Left lobe of liver (tissue), 2 donors: ENCODE measurements at places on chromosomes 11 and 22.

DNA sequence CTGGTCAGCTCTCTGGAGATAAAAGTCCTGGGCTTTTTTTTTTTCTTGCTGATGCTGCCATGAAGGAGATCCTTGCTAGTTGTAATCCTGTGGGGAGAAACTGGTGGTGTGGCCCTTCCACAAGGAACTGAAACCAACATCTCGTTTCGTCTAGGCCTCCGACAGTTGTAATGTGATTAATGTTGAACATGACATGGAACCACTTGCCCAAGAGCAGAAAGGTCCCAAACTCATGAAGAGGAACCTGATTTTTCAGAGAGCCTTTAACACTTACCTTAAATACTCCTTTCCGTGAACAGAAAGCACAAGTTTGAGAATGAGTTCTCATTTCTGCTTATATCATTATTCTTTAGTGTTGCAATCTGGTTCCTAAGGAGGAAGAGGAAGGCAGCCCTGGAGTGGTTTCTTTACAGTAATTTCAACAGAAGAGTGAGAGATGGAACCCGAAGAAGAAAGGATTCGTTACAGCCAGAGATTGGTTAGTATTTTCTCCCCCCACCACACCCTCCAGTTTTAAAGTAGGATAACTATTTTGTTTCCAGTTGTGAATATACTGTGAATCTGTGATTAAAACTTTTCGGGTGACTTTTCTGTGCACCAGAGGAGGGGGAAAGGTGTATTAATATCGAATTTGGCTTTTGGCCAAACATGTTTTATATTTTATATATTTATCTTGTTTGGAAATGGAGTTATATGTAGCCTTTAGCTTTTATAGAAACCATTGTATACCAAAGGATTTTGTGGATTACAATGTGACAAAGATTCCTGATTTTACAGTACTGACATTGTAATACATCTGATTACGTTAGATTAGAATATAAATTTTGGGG is 2.0 kb downstream of the KDM2A start:
- DNase-seq: no peak

GRCh38 chr11:78417888-78418583 is 416 bp upstream of the GAB2 start:
- DNase-seq: peak; percentile 82

DNA sequence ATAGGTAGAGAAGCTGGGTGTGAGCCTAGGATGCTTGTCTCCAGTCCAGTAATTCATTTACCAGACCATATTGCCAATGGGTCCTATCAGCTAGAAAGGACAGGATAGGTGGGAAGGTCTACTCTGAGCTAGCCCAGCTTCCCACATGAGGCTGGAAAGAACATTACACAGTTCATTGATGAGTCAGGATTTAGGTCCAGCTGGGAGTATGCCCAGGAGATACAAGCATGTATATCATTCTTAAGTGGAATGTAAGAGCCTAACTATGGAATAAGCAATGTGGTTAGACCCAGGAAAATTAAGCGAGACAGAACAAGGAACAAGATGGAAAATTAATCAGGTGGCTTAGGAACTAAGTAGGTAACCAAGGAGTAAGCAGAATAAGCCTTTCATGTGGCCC is 59.0 kb upstream of the TBCEL start:
- no peak for DNase-seq

DNA sequence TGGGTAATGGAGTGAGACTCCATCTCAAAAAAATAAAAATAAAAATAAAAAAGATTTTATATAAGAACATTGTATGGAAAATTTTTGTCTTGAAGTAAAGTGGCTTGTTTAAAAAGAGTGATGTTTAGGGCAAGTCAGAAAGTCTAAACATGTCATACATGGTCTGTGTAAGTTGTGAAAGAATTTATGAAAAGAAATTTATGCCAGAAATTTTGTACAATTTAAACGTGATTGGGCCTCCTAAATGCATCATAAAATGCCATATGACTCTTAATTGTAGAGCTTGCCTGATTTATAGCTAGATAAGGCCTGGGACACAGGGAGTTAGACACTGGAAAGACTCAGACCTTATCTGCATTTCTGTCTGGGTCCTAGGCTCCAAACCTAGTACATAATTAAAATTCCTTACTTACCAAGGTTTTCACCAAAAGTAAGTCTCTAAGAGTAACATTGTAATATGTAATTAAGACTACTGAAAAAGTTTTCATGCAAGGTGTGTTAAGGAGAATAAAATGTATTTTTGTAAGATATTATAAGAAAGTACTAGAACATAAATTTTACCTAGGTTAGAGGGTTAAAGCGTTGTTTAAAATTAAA is 110.5 kb downstream of the AASDHPPT start:
- no peak for DNase-seq

GRCh38 chr22:43388420-43388851 is 23.4 kb upstream of the MPPED1 start:
- DNase-seq: peak; percentile 84

- no peak for DNase-seq
Measured at GRCh38 chr11:2164861-2165555, 4.0 kb upstream of the INS start.

DNA sequence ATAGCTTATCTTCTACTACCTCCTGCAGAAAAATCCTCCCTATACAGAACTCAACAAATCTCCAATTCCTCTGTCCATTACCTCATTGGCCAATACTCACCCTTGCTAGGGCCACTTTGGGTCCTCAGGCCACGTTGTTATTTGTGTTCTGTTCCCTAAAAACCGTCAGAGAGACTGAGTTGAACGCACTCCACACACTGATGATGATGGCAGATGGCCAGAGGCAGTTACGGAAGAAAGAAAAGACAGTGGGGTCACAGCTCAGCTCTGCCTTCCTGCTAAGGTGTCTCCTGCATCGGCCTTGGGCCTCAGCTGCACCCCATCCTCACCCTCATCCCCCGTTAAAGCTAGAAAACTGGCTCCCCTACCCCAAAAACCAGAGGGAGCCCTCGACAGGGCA is 66.2 kb downstream of the MICAL3 start:
- DNase-seq: no peak

- no peak for DNase-seq
Measured at GRCh38 chr11:126630488-126630887, 275.0 kb downstream of the ST3GAL4 start.

DNA sequence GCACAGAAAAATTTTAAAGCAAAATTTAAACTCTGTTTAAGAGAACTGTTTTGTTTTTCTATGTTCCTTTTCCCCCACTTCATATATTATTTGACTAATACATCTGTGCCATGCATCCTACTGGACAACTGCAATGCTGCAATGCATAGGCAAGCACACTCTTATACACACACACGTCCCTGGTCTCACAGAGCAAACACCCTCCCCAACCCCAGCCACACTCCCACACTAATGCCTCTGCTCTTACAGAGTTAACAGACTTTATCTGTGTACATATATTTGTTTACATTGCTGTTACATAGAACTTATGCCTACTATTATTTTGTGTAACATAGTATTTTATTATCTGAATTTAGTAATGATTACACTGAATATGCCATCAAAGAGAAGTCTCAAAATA is 25.5 kb upstream of the CTSC start:
- no peak for DNase-seq

DNA sequence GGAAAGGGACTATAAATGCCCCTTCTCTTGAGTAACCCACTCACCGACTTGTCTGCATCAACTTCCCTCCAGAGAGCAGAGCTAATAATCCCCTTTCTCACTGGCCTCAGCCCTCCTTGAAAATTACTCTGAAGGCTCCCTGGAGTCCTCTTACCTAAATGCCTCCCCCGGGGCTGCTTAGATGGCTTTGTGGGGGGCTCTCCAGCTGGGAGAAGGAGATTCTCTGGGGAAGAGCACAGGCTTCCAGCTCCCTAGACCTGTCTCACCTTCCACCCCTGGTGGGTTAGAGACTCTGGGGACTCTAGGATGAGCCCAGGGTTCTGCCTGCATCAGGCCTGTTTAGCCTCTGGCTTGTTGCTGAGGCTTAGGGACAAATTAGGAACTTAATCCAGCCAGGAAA is 39.8 kb downstream of the MIAT start:
- DNase-seq: no peak

DNA sequence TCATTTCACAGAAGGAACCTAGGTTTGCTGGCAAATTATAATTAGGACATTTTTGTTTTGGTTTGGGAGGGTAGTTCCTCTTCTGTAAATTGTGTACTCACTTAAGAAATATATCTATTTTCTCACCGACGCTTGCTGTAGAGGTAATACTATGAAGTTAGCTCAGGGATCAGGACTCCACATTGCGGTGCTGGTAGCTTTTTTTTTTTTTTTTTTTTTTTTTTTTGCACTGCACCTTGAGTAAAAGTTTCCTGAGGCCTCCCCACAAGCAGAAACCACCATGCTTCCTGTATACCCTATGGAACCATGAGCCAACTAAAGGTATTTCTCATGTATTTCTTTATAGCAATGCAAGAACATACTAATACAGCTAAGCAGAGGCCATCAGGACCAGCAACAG is 14.7 kb downstream of the UBTFL1 start:
- DNase-seq: no peak

GRCh38 chr11:68661697-68662603 is 22.4 kb upstream of the GAL start:
- DNase-seq: no peak

DNA sequence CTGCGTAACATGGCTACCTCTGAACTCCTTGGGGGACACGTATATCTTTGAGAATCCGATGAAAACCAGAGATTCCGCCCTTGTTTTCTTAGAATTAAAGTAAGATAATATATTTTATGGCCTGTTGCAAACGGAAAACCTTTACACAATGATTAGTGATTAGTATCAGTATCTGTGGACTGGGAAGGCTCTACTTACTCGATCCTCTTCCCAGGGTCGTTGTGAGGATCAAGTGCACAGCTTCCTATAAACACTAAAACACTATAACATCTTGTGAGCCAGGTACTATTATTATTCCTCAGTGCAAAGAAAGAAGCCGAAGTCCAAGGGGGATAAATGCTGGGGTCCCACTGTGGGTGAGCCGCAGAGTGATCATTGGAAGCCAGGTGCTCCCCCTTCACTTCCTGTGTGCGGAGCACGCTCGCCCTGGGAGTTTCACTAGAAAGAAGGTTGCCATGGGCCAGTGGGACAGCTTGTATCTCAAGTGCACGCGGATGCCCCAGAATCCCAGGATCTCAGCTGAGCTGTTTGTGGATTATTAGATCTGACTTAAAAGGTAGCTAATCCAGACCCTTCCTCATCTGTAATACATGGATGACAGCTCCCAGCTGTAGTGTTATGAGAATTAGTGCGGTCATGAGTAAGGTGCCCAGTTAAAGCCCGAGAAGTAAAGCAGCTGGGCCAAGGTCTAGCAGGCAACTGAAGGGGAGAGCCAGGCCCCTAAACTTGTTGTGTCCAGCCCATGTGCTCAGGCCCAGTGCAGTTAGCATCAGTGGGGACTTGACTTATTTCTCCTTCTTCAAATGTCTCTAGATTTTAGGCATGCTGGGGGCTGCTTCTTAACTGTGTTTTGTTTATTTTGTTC is 839 bp downstream of the CBY1 start:
- no peak for DNase-seq

- no peak for DNase-seq
Measured at GRCh38 chr22:35109616-35110015, 43.7 kb downstream of the ISX start.

GRCh38 chr11:61671527-61671926 is 8.7 kb upstream of the DAGLA start:
- no peak for DNase-seq

DNA sequence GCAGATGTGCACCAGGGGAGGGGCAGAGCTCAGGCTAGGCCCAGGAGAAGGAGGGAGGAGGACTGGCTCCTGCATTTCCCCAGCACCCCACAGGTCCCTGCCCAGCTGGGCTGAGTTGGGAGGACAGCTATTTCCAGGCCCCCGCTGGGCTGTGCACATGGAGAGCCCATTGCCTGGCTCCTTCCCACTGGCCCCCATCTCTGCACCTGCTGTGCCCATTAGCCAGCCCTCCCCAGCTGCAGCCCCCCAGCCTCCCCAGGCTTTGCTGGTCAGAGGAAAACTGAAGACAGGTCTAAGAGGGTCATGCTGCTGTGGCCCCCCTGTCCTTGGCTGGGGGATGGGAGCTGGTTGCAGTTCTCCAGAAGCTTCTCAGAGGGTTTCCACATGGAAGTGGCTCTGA is 81.8 kb upstream of the SHANK2 start:
- DNase-seq: peak; percentile 12

DNA sequence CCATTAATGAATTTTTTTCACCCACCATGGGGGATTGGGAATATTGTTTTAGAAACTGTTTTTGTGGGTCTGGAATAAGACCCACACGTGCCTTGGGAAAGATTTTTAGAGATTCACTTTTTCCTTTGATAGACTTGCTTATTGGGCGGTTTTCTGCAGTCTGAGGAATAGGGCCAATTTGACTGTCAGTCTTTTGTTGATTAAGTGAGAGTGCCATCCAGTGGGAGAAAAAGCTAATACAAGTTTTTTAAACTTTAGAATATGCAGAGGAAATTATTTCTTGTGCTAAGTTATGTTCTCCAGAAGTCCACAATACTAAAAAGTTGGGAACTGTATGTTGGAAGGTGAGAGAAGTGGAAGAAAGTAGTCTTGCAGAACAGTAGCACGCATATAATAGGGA is 56.1 kb downstream of the PRMT3 start:
- DNase-seq: no peak

- DNase-seq: no peak
Measured at GRCh38 chr11:46435679-46436078, 44.1 kb upstream of the CHRM4 start.

GRCh38 chr11:67033661-67034166 is 10.8 kb downstream of the SYT12 start:
- DNase-seq: no peak

- DNase-seq: no peak
Measured at GRCh38 chr22:32518848-32519247, 44.2 kb downstream of the FBXO7 start.

GRCh38 chr11:102760344-102761035 is 19.9 kb downstream of the MMP10 start:
- DNase-seq: no peak

DNA sequence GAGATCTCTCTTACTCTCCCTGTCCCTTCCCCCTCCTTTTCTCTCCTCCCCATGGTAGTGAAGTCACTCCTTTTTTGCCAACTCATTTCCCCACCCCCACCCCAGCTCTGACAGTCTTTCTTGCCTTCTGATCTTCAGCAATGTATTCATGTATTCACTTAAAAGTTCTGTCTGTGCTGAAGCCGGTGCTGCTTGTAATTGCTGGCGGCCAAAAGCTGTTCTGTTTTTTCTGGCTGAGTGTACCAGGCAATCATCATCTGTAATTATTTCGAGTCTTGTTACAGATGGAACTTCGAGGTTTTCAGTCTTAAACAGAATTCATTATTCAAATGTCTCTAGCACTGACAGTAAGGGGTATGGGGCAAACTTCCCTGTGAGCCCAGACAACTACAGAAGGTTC is 99.5 kb downstream of the SPATA19 start:
- no peak for DNase-seq

DNA sequence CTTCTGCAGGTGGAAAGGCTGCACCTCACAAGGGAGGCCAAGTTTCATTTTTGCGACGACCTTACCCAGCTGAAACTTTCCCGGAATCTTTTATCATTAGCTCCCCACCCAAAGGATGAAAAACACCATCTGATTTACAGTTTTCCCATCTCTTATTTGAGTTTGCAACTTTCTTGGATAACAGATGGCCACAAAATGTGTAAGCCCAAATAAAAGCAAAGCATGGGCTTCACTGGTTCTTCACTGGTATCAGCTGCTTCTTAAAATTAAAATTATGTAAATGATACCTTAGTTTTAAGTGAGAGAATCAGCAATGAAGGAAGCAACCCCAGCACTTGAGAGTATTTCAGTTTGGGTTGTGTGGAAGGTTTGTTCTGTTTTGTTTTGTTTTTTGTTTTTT is 55.8 kb downstream of the PARVA start:
- DNase-seq: no peak
